ENCODE measurements at places on chromosomes 7 and 10.
A peak's percentile ranks its signal among the peaks of the same experiment; 100 is the strongest.

DNA sequence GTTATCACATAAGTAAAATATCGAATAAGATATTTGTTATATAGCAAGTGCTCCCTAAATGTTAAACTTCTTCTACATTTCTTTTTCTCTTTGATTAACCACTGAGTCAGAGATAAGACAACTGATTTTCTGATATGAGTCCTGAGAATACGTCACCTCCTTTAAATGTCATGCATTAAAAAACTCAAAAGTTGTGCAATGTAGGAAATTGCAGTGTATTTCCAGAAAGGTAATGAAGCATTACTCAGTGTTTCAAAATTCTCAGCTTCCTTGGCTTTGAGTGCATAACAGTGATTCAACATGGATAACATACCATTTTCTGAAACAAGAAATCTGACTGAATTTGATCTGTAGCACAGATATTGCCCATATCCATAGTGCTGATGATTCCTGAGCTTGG, 155.8 kb downstream of the BMPER start:
- DNase-seq, result no peak

GRCh38 chr7:148628011-148628410, 37.4 kb downstream of the C7orf33 start:
- no peak for DNase-seq

GRCh38 chr7:169276-170172, 22.8 kb upstream of the FAM20C start:
- no peak for DNase-seq

DNA sequence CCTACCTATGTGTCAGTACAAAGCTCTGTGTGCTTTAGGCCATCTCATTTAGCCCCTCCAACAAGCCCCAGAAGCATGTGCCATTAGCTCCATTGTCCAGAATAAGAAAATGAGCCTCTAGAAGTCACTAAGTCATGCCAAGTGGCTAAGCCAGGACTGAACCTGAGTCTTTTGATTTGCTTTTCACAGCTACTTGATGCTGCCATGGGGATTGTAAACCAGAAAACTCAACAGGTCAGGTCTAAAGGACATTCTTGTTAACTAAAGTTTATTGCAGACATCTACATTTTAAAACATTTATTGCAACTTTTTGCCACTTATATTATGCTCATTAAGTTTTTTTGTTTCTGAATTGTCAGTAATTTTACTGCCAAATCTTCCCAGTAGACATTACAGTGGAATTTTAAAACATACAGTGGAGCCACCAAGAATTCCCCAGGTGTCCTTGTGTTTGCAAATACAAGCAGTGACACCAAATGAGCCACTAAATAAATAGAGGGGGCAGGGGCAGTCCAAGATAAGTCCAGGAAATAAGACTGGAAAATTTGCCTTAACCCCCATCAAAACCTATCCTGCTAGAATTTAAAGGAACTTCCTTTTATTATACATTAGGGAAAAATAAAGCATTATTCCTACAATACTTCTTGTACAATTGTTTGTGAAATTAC, 115.9 kb downstream of the RAPGEF5 start:
- no peak for DNase-seq

DNA sequence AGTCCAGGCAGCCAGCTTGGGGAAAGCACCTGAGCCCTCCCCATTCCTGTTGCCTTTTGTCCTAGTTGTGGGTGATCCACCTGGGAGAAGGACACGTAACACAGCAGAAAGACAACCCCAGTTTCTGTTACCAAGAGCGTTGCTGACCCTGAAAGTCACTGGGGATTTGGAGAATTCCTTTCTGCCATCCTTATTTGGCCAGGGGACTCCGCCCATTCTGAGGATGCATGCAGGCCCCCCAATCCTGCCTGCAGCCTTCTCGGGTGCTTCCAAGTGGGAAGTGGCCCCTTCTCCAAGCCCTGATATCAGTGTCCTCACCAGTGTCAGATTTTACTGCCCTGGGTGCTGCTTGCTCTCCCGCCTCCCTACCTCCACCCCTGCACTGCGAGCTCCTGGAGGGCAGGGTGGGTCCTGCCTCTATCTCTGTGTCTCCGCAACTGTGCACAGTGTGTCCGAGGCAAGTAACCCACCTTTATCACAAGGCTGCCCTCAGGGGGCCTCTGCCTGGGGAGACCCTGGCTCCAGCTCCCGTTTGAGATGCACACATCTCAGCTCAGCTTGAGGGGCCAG, 9.2 kb upstream of the ADCY1 start:
- DNase-seq, result no peak

- DNase-seq, result peak; percentile 16
Observed at GRCh38 chr7:19051767-19052375, 65.6 kb downstream of the TWIST1 start.

GRCh38 chr7:52260046-52260665, 775.3 kb upstream of the POM121L12 start:
- DNase-seq, result no peak

- no peak for DNase-seq
Observed at GRCh38 chr10:124541076-124541903, 79.7 kb downstream of the LHPP start.

All from CD14-positive monocyte (primary cell).